ENCODE measurements at places on chromosomes 3 and 15. TPM values are rescaled to one million over a fixed set of nuclear protein-coding genes. Genes with fewer than 3 reads are reported as not detected.

Gene HRG
- not detected for total RNA-seq

Gene SCN11A
- total RNA-seq: 0.07 TPM

Gene FBXW12
- not detected for total RNA-seq

Gene EEF1AKMT4
- total RNA-seq: 3.8 TPM

Gene ANKUB1
- total RNA-seq: not detected

Gene MAP1A
- total RNA-seq: 39.4 TPM

Gene C3orf18
- 7.8 TPM for total RNA-seq

Gene SLC6A1
- 1.2 TPM for total RNA-seq

Gene ETV5
- total RNA-seq: 362 TPM

Gene TMC3
- total RNA-seq: not detected

Gene ITGA11
- 360 TPM for total RNA-seq

Gene DNAH12
- 0.14 TPM for total RNA-seq

Gene STRIT1
- total RNA-seq: not detected

Gene MEIS2
- total RNA-seq: 46.4 TPM

Gene GOLGA8R
- total RNA-seq: 11.9 TPM

Gene GOLGA6L7
- total RNA-seq: not detected

Gene GOLGA8O
- not detected for total RNA-seq

Gene CTXN2
- total RNA-seq: not detected

Gene C3orf49
- not detected for total RNA-seq

Gene MESP2
- total RNA-seq: 1.8 TPM

Gene ZNF621
- 27.1 TPM for total RNA-seq

Gene FRMD4B
- 57.5 TPM for total RNA-seq

Gene SMAD6
- 113 TPM for total RNA-seq

Gene SORD
- total RNA-seq: 10.7 TPM

Gene SAMMSON
- total RNA-seq: 3.4 TPM

Measured in thoracic aorta (tissue), 2 donors.